NCI-H2029 (cell line): ENCODE measurements at places on chromosomes 1 and 21.

- no peak for DNase-seq
Measured at GRCh38 chr1:30748098-30748698, 9.4 kb downstream of the LAPTM5 start.

GRCh38 chr1:65279070-65279779, 30.1 kb upstream of the DNAJC6 start:
- DNase-seq = no peak

- DNase-seq = no peak
Measured at GRCh38 chr1:222843469-222844410, 28.9 kb downstream of the DISP1 start.

GRCh38 chr1:18805150-18805879, 54.1 kb downstream of the TAS1R2 start:
- no peak for DNase-seq

DNA sequence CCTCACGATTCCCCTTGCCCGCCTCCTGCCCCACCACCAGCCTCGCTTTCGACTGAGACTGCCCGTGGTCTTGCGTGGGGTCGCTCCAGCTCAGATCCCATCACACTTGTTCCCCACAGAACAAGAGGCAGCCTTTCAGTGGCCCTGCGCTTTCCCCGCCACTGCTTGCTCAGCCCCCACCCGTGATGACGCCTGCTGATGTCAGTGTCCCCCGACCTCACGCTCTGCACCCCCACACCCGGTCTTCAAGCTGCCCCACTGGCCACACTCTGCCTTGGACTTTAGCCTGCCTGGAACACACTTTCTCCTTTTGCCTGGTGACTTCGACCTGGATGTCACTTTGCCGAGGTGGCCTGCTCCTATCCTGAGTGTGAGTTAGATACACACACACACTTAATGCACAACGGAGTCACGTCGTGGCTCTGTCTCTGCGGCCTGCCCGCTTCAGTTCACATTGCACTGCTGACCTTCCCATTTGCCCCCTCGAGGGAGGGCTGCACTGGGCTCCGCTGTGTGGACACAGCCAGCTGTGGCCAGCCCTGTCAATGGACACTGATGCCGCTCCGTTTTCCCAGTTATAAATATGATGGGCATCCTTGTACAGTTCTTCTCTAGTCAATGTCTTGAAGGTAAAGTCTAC, 13.0 kb downstream of the AGPAT3 start:
- no peak for DNase-seq

DNA sequence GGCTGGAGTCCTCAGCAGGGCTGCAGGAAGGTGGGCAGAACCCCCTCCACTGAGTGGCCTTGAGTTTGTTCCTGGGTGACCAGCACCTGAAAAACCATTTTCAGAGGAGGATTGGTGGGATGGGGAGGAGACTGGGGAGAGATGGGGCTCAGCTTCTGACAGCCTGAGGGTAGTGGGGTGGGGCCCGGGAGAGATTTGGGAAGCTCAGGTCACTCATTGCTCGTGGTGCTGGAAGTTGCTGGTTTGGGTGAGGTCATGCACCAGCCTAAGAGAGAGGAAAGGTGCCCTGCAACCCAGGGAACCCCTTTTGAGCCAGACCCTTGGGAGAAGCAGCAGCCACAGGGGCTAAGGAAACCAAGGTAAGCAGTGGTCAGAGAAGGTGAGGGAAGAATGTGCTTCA, 100.8 kb downstream of the EBNA1BP2 start:
- DNase-seq = no peak

DNA sequence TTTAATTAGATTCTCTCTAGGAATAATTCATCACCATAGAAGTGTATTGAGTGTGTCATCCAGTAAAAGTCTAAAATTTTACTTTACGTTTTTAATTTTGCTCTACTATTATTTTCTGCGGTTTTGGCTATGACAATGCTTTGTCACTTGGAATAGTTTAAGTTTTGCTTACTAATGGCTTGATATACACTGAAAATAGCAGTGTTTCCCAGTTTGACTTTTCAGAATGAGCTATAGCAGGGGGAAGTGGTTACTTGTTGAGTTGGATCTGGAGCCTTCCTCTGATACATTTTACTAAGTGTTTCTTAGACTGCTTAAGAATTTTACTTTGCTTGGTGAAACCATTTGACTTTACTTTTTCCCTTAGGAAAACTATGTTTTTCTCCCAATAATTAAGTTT, 5.0 kb downstream of the DNAJC16 start:
- DNase-seq = no peak

DNA sequence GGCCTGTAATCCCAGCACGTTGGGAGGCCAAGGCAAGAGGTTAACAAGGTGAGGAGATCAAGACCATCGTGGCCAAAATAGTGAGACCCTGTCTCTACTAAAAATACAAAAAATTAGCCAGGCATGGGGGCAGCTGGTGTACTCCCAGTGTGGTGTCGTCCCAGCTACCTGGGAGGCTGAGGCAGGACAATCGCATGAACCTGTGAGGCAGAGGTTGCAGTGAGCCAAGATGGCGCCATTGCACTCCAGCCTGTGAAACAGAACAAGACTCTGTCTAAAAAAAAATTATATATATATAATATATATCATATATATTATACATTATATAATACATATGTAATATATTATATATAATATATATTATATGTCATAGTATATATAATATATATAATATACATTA, 249.2 kb upstream of the TPTE start:
- DNase-seq = no peak

DNA sequence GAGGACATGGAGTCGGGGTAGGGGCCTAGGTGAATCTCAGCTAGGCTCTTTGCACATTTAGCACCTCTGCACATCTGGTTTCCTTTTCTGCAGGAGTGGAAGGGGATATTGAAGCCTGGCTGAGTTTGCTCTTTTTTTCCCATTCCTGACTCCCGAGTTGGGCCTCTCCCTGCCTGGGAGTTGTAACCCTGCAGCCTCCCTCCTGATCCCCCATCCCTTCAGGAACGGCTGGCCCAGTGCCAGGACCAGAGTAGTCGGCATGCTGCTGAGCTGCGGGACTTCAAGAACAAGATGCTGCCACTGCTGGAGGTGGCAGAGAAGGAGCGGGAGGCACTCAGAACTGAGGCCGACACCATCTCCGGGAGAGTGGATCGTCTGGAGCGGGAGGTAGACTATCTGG, 836 bp downstream of the OLFML3 start:
- no peak for DNase-seq
